ENCODE measurements at places on chromosomes 2 and 18.

DNA sequence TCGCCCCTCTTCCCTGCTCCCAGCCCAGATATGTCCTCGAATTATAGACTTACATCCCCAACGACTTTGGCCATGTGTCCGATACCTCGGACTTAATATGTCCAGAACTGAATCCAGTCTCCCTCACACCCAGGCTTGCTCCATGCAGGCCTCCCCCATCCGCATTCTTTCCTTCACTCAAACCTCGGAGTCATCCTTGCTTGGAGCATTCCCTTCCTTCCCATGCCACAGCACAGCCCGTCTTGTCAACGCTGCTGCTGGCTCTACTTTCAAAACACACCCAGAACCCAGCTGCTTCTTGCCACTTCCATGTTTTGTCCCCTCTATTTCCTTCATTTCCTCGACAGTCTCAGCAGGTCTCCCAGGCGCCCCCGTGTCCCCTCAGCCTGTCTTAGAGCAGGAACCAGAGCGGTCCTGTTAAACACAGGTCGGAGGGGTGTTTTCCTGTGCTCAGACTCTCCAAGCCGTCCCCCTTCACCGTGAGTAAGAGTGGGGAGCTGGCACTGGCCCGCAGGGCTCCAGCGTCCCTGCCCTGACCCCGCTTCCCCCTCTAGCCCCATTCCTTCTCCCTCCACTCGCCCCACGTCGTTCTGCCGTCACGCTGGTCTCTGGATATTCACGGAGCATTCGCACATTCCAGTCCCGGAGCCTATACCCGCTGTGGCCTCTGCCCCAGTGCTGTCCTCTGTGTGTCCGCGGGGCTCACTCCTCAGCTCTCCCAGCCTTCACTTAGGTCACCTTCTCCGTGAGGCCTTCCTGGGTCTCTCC, 54.4 kb downstream of the VAPA start:
- DNase-seq = no peak
- H3K27ac ChIP-seq = no peak overlapping the region
- H3K4me3 ChIP-seq = no peak overlapping the region
- H3K27me3 ChIP-seq = peaks cover 16% of the 10 kb centered on the region
- H3K4me1 ChIP-seq = no peaks in the 10 kb centered on the region

- DNase-seq = no peak
- H3K27ac ChIP-seq = no peak overlapping the region
These were observed 52.3 kb upstream of the ZFP36L2 start for GRCh38 chr2:43278564-43279220.

GRCh38 chr18:13011719-13012118, 20.6 kb downstream of the CEP192 start:
- DNase-seq = no peak
- no peaks in the 10 kb centered on the region for H3K27me3 ChIP-seq
- H3K4me1 ChIP-seq = no peaks in the 10 kb centered on the region
- H3K36me3 ChIP-seq = peaks cover 51% of the 10 kb centered on the region
- no peak overlapping the region for H3K27ac ChIP-seq
- no peak overlapping the region for H3K4me3 ChIP-seq

GRCh38 chr18:36903215-36903928, 74.4 kb downstream of the KIAA1328 start:
- no peaks in the 10 kb centered on the region for H3K36me3 ChIP-seq
- no peak overlapping the region for H3K27ac ChIP-seq
- H3K4me3 ChIP-seq = no peak overlapping the region

DNA sequence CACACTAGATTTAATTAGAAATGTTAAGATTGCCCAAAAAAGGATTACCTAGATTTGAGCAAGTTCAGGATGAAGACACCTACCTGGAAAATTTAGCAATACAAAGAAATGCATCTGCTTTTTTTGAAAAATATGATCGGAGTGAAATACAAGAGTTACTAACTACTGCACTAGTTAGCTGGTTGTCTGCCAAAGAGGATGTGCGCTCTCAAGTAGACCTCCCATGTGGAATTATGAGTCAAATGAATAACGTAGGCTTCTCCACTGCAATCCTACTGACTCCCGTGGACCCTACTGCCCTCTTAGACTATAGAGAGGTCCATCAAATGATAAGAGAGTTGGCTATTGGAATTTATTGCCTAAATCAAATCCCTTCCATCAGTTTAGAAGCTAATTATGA, 2.0 kb downstream of the ANKAR start:
- peaks cover 42% of the 10 kb centered on the region for H3K36me3 ChIP-seq
- DNase-seq = no peak
- peaks cover 33% of the 10 kb centered on the region for H3K4me1 ChIP-seq

- H3K27ac ChIP-seq = no peak overlapping the region
- DNase-seq = no peak
- no peaks in the 10 kb centered on the region for H3K36me3 ChIP-seq
- H3K4me3 ChIP-seq = no peak overlapping the region
These were observed 2.3 kb upstream of the GDF7 start for GRCh38 chr2:20664431-20665242.

DNA sequence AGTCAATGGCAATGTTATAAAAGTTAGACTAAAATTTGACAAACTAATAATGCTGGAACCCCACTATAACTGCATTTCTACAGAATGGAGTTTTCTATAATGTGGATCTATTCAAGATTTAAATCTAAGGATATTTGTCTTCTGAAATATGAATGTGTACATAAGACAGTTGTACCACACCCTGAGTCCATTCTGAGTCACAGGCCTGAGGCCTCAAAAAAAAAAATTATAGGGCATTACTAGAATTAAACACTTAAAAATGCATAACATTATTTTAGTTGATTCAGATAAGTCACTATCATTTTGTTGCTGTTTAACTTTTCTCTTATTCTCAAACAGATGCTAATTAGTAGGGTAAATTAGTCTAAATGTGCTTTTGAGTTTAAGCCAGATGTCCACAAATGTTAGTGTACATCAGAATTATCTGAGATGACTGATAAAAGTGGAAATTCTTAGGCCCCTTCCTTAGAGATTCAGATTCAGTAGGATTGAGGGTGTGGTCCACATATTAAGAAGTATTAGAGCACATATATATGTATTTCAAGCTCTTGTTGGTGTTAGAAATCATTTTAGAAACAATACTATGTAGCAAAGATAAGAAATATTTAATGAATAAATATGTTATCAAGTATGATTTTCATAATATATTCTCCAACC, 42.4 kb upstream of the COL5A2 start:
- no peaks in the 10 kb centered on the region for H3K36me3 ChIP-seq
- no peaks in the 10 kb centered on the region for H3K4me1 ChIP-seq
- no peak overlapping the region for H3K27ac ChIP-seq

DNA sequence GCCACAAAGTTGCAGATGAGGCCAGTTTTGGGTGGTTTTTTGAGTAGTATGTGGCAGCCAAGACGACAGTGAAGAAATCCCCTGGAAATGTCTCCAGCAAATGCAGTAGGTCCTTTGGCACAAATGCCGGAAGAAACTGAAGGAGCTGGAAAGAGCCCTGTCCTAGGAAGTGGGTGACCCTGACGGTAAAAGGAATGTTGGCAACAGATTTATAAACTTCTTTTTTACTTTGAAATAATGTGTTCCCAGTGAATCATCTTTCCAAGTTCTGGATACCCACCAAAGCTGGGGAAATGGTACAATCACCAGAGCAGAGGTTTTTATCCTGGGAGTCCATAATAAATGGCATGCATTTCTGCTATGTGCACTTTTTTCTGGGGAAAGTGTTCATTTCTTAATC, 112.9 kb downstream of the CSRNP3 start:
- no peaks in the 10 kb centered on the region for H3K27me3 ChIP-seq
- no peaks in the 10 kb centered on the region for H3K36me3 ChIP-seq
- no peak for DNase-seq
- no peaks in the 10 kb centered on the region for H3K4me1 ChIP-seq
- no peak overlapping the region for H3K27ac ChIP-seq
- H3K4me3 ChIP-seq = no peak overlapping the region
